Breast epithelium (tissue), 4 donors: ENCODE measurements at places on chromosomes 12 and 14. TPM values are rescaled to one million over a fixed set of nuclear protein-coding genes. Genes with fewer than 3 reads are reported as not detected.
A peak's percentile ranks its signal among the peaks of the same experiment; 100 is the strongest.

Gene AMDHD1
- 0.98 TPM for total RNA-seq

GRCh38 chr14:105363847-105364708, 34.3 kb upstream of the TEX22 start:
- H3K36me3 ChIP-seq = no peaks in the 10 kb centered on the region
- DNase-seq = no peak
- no peak overlapping the region for H3K27ac ChIP-seq

DNA sequence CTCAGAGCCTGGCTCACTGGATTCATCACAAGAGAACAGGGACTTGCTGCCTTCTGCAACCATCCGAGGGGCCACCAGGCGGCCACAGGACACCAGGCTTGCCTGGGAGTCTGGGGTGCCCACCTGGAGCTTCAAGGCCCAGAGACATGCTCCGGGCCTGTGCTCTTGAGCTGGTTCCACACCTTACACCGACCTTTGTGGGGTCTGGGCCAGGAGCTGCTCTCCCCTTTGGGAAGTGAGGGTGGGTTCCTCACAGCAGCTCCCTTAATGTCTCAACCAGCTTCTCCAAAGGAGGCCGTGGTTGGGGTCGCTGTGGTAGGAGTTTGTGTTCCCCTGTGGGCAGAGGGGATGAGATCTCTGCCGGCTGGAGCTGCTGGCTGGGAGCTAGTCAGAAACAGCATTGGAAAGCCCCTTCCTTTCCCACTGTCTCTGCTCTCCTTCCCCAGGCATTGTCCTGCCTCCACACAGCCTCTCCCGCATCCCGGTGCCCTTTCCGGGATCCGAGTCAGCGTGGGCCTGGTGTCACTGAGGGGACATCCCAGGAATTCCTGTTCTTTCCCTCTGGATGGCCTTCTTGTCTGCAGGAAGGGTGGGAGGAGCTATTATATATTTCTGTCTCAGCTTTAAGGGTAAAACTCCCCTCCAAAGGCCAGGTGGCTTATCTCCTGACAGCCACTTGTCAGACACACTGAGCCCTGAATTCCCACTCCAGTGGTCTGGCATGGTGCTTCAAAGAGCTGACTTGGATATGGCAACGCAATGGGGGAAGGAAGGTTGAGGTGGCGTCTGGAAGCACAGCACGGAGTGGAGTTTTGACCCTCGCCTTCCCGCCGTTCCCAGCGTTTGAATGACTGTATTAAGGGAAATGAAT, 5.1 kb upstream of the PAPLN start:
- no peak for DNase-seq
- no peak overlapping the region for H3K4me3 ChIP-seq
- H3K27ac ChIP-seq = no peak overlapping the region
- H3K36me3 ChIP-seq = no peaks in the 10 kb centered on the region
- peaks cover 3% of the 10 kb centered on the region for H3K27me3 ChIP-seq

DNA sequence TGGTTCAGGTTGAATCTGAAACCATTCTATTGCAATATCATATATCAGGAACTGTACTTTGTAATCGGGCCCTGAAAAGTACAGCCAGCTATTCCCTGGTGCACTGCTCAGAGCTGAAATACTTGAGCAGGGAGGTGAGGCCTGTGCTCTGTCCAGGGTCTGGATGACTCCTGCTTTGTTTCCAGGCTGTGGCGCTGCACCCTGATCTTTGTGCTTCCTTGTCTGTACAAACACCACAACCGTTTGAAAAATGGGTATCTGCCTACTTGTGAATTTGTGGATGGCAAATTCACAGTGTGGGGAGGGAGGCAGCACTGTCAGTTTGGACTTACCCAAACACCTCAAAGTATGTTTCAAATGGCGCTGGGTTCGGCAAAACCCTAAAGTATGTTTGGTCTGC, 155.4 kb upstream of the FAR2 start:
- H3K4me3 ChIP-seq = no peak overlapping the region
- DNase-seq = no peak
- no peaks in the 10 kb centered on the region for H3K36me3 ChIP-seq
- H3K27me3 ChIP-seq = no peaks in the 10 kb centered on the region
- H3K27ac ChIP-seq = no peak overlapping the region

DNA sequence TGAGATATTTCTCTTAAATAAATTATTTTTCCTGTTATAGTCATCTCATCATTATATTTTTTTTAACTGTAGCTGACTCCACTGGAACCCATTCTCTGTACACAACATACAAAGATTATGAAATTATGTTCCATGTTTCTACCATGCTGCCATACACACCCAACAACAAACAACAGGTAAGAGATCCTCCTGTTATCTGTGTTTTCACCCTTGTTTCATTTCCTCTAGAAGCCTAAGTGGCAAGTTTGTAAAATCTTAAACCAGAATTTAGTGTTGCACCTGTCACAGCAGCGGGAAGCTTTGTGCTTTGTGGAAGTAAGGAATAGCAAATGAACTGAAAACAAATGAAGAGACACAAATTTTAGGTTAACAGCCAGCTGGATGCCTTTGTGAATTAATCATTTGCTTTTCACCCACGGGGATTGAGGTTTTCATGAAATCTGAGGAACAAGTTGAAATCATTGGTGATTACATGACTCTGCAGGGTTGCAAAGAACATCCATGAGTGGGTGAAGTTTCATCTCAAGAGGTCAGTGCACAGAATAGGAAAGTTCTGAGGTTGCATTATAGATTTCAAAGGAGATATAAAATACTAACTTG, 273.9 kb upstream of the RGS6 start:
- H3K4me3 ChIP-seq = no peak overlapping the region
- no peaks in the 10 kb centered on the region for H3K27me3 ChIP-seq
- no peaks in the 10 kb centered on the region for H3K36me3 ChIP-seq
- DNase-seq = no peak

DNA sequence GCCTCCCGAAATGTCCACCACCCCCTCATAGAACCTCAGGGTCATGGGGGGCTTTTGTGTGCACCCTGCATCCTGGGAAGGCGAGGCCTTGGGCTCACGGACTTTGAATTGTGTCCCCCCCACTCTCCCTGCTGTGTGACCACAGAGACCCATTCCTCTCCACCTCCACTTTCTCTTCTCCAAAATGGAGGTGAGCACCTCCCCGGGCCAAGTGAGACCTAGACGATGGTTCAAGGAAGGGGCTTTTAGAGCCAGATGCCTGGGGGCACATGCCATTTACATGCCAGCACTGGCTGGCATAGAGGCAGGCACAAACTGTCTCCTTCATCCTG, 33.5 kb downstream of the CYP46A1 start:
- no peak overlapping the region for H3K27ac ChIP-seq
- H3K27me3 ChIP-seq = no peaks in the 10 kb centered on the region
- no peaks in the 10 kb centered on the region for H3K4me1 ChIP-seq
- DNase-seq = peak; percentile 10
- H3K36me3 ChIP-seq = no peaks in the 10 kb centered on the region

DNA sequence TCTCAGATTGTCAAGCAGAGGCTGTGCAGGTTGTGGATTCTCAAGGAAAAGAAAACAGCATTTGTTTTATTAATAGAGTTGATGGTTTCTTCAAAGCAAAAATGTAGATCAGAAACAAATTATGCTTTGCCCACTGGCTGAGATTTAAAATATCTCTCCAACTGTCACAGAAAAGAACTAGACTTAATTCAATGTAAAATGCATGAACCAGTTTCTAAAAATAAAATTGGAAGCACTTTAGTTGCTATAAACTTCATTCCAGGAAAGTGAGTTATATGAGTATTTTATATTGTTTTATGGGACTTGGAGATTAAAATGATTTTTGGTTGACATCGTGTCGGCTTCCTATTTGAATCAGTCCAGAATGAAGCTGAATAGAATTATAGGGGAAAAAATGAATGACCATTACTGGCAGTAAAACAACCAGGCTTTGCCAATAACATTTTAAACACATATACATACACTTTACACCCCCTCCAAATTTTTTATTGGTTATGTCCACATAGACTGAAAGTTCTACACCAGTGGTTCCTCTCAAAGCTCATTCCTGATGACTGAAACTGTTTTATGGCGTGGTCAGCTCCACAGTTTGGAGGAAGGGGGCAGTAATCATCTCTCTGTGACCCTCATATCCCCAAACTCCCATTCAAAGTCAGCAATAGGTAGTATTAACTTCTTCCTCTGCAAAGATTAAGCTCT, 55.5 kb upstream of the DAAM1 start:
- no peak overlapping the region for H3K27ac ChIP-seq
- no peak overlapping the region for H3K4me3 ChIP-seq
- H3K27me3 ChIP-seq = no peaks in the 10 kb centered on the region
- no peaks in the 10 kb centered on the region for H3K36me3 ChIP-seq

- no peak overlapping the region for H3K4me3 ChIP-seq
- H3K36me3 ChIP-seq = no peaks in the 10 kb centered on the region
- no peaks in the 10 kb centered on the region for H3K4me1 ChIP-seq
- no peak overlapping the region for H3K27ac ChIP-seq
- H3K27me3 ChIP-seq = no peaks in the 10 kb centered on the region
- no peak for DNase-seq
Observed at GRCh38 chr14:31954991-31955390, 122.1 kb upstream of the ARHGAP5 start.
